ENCODE measurements at places on chromosomes 7 and 10.

DNA sequence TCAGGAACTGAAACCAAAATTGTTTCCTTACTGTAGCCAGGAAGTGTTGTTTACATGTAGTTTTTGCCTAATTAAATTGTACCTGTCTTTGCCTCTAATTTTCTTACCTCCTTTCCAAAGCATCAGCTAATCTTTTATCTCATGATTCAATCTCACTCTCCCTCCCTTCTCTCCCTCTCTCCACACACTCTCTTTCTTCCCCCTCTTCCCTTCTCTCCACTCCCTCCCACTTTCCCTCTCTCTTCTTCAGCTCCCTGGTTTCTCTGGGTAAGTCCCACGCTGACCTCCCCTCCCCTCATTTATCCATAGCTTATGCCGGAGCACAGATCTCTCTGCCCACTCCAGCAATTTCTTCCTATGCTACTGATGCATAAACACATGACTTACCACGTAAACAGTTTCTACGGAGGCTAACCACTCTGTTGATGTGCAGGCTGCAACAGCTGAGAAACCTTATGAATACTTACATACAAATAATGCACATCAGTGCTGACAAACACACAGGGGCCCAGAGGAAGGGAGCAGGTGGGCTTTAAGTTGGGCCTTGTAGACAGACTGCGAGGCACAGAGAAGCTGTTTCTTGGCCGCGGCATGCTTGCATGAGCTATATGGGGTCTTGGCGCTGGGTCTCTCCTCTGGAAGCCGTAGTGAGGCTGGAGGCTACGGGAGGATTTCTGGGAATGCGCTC lies 174.4 kb upstream of the PLXNA4 start:
- DNase-seq: no peak

GRCh38 chr10:48199580-48200377 lies 74.7 kb downstream of the FRMPD2 start:
- DNase-seq: no peak

- DNase-seq: no peak
Observed at GRCh38 chr10:84991301-84991700, 662.9 kb downstream of the CCSER2 start.

GRCh38 chr7:155597753-155598140 lies 46.7 kb upstream of the RBM33 start:
- no peak for DNase-seq

GRCh38 chr7:31553661-31554081 lies 39.8 kb downstream of the ITPRID1 start:
- DNase-seq: no peak

GRCh38 chr7:33861947-33862346 lies 43.4 kb upstream of the BMPER start:
- no peak for DNase-seq

GRCh38 chr10:22719406-22720042 lies 5.1 kb upstream of the PIP4K2A start:
- DNase-seq: no peak

DNA sequence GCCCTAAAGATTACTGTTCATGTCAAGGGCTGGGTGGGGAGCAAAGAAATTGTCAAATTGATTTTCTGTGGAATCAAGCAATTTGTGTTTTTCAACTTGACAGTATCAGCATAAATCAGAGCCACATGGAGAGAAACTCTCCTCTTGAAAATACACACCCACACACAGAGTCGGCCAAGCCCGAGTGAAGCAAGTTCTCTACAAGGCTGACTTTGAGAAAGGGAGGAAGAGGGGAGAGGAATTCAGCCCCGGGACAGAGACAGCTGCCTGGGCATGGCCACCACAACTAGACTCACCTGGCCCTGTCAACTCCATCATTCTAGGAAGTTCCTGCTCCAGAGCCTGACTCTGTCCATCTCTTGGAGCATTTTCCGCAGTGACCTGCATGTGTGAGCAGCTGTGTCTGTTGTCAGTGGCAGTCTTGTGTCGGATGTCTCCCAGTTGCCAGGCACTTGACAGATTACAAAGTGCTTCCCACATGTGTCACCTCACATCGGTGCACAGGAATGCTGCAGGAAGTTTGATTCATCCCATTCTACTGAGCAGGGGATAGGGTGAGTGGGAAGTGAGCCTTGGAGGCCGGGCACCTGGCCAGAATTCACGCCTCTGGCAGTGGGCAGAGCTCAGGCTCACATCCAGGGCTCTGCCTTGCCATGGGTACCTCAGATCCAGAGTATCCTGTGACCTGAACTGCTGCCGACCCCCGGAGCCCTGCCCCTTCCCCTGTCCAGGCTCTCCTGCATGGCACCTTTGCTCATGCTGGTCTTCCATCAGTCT lies 37.9 kb downstream of the ADAM12 start:
- peak; percentile 20 for DNase-seq

- DNase-seq: peak; percentile 55
Observed at GRCh38 chr7:151814400-151815009, 62.4 kb downstream of the PRKAG2 start.

DNA sequence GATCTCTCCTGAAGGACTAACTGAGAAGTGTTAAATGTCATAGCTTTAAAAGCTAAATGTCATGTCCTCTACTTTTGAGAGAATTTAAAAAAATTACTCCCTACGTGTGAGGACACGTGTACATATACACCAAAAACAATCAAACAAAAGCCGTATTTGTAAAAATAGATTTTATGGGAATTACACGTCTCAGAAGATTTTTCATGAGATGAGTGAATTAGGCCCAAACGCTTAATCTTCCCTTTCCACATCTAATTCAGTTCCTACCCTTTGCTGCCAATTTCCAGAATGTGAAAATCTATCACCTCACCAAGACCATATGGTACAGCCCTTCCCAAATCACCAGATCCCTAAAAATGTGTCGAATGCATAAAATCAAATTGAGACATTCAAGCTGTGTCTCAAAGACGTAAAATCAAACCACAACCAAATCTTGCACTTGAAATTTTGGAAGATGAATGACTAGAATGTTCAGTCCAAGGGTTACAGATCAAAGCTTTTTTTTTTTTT lies 1.0 kb upstream of the CTTNBP2 start:
- no peak for DNase-seq

GRCh38 chr10:117553815-117554172 lies 11.2 kb downstream of the EMX2 start:
- no peak for DNase-seq
